ENCODE measurements at places on chromosomes 6 and 20.

GRCh38 chr20:40582531-40582930, 106.5 kb downstream of the MAFB start:
- DNase-seq = no peak

DNA sequence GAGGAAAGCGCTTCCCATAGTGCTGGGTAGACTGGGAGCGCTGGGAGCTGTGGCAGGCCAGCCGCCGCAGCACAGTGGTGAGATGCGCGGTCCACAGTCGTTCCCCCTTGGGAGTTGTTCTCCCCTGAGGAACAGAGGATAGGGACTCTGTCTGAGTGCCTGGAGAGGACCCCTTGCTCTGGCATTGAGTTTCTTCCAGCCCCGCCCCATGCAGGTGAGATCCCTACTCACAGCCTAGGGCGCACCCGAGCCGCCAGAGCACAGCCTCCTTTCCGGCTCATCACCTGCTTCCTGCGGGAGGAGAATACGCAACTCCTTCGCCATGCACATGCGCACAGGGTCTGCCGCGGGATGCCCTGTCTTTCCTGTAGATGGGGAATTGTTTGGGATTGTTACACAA, 140.6 kb downstream of the PACRG start:
- DNase-seq = no peak

- no peak for DNase-seq
Measured at GRCh38 chr6:91310178-91310577, 723.3 kb upstream of the MAP3K7 start.

GRCh38 chr6:98033617-98034016, 750.6 kb upstream of the MMS22L start:
- DNase-seq = no peak

- DNase-seq = no peak
Measured at GRCh38 chr6:55469951-55470366, 109.0 kb downstream of the HMGCLL1 start.

- DNase-seq = no peak
Measured at GRCh38 chr20:14634665-14635064, 297.3 kb upstream of the FLRT3 start.

GRCh38 chr20:48115502-48115901, 330.2 kb upstream of the SULF2 start:
- no peak for DNase-seq

DNA sequence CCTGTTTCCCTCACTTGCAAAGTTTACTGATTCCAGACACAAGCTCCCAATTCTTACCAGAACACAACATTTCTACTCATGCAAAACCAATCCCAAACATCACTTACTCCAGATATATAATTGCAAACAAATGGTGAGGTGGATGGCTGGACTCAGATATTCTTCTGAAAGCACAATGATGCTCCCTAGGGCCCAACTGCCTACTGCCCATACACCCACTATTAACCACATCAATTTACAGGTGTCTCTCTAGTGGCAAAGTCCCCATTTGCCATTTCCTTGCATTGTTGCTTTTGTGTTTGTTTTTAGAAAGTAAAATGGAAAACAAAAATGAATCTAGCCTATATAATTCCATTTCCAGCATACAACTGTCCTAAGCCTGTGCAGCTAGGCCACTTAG, 320.9 kb upstream of the PRDM1 start:
- DNase-seq = no peak

DNA sequence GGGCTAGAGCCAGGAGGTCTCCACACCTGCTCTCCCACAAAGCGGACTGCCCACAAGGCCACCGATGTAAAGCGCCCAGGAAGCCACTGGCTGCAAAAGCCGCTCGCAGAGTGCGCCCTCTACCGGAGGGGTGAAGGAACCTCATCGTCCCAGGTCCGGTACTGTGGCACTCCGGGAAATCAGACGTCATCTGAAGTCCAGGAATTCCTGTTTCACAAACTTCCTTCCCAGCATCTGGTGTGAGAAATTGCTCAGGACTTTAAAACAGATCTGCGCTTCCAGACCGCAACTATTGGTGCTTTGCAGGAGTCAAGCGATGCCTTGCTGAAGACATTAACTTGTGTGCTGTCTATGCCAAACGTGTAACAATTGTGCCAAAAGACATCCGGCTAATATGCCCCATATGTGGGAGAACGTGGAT, 115.1 kb upstream of the ARID1B start:
- DNase-seq = no peak

DNA sequence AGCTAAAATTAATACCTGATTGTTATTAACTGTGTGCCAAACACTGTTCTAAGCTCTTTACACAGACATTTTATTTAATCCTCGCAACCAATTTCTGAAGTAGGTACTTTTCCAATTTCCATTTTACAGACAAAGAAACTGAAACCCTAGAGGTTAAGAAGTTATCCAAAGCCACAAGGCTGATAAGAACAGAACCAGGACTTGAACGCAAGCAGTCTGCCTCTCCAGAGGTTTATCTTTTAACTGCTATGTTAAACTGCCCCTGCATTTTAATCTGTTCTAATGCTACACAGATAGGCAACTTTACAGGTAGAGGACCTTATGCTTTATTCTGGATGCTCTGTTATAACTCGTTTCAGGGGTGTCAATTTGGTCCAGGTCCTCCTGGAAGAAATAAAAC, 118.2 kb downstream of the SLC16A10 start:
- no peak for DNase-seq

DNA sequence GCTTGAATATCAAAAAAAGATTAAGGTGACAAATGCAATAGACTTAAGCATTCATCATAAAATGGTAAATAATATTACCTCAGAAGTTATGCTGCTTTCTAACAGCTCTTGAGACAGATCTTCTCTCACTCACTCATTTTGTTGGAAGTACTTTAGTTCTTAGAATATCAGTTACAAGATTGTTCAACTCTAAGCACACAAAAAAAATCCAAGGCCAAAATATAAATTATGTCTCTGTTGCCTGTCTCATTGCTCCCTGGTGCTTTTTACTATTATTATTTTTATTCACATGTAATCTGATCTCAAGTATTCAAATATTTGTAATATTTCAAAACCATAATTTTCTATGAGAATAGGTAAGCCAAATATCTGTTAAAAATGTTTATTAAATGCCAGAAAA, 259.4 kb upstream of the HSF2 start:
- DNase-seq = no peak

- DNase-seq = no peak
Measured at GRCh38 chr20:52847029-52847660, 125.0 kb upstream of the TSHZ2 start.

GRCh38 chr6:140732991-140733390, 1358.5 kb upstream of the CITED2 start:
- DNase-seq = no peak

DNA sequence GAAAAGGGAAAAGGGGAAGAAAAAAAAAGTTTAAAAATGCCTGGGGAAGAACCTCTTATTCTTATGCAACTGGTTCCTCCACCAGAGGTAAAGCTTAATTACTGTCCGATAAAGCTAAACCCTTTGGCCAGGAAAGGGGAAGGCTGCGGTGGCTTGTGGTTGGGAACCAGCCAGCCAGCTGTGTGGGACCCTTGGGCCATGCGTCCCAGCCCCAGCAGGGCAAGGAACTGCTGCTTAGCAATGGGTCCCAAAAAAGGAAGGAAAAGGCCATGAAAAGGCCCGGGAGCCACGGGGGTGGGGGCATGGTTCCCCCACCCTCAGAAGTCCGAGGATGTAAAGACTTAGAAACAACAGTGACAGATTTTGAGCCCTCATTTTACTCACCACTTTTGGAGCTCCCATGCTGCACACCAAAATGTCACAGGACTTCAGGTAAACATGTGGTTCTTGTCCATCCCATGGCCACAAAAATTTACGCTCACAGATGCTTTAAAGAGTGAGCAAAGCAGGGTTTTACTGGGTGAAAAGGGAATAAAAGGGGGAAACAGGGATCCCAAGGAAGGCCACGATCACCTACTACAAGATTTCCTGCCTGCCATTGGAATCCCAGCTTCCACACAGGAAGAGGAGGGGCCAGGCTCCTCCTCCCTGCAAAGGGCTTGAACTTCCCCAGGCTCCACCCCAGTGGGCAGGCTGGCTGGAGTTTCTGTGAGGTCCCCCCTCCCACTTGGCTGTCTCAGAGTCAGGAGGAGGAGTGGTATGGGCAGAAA, 1234.7 kb upstream of the GJE1 start:
- DNase-seq = no peak

DNA sequence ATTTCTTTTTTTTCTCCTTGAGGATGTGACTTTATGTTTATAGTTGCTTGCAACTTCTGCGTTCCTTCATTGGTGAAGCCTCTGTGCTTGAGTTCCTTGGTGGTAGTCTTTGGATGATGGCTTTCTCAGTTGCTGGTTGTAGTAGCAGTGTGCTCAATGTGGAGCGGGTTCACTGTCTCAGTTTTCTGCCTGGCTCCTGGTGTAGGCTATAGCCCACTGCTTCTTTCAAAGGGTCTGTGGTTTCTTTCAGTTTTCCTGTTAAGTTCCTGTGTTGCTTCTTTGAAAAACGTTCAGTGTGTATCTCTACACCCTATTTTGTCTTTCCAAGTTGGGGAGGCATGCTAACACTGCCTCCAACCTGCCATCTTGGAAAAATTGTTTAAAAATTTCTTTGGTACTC, 33.9 kb upstream of the ZBTB24 start:
- no peak for DNase-seq

- no peak for DNase-seq
Measured at GRCh38 chr6:169164451-169164850, 89.2 kb downstream of the THBS2 start.

GRCh38 chr6:2221726-2222274, 23.6 kb downstream of the GMDS start:
- DNase-seq = no peak

DNA sequence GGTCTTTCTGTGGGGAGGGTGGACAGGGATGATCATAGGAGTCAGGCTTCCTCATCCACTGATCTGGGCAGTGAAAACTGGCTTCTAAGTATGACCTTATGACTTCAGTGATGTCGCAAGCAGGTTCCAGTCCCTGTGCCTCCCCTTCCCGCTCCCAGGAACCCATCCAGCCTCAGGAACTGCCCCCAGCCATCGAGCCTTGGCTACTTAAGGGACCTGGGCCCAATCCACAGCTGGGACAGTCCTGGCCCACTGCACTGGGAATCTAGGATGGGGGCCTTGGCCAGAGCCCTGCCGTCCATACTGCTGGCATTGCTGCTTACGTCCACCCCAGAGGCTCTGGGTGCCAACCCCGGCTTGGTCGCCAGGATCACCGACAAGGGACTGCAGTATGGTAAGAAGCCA, at the start of gene LBP:
TSS of gene LBP (plus strand) at position 236 of the 405 bp plus-strand sequence. CDS start at position 271, 35 bp downstream.
- no peak for DNase-seq

DNA sequence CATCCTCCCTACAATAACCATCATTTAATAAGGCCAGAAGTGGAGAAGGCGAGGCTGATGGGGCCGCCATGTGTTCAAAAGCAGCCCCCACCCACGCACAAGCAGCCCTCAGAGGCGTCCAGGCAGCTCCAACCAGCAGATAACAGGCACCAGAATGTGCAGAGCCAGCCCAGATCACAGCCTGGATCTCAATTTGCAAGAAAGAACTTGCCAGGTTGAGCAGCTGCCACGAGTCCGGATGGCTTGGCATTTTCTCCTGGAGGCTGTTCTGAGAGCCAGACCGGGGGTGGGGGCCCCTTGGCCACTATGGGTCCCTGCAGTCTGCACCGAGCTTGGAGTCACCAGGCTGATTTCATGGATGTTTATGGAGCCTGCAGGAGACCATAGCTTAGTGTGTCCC, 338.1 kb downstream of the PREX1 start:
- no peak for DNase-seq

DNA sequence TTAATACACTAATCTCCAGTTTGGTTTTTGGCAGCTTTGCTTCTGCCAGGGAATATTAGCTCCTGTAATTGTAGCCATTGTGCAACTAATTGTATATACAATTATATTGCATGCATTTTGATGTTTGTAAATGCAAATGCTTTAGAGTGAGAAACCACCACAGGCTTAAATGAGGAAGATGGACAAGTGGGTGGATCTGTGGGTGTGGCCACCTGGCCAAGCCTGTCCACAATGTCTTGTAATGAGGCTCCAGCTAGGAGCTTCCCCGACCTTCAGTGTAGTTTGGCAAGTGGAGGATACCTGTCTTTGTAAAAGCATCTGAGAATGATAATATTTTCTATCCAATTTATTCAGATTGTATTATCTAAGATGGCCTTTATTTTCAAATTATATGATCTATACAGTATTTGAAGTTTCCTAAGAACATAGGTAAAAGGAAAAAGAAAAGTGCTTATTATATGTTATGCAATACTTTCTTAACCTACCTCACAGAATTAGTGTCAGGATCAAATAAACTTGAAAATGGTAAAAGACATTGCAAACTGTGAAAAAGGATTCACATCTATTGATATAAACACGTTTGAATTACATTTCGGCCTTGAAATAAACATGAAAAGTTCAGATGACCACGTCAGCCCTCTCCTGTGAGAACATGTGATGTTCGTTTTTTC, 49.3 kb upstream of the ARID1B start:
- DNase-seq = no peak

DNA sequence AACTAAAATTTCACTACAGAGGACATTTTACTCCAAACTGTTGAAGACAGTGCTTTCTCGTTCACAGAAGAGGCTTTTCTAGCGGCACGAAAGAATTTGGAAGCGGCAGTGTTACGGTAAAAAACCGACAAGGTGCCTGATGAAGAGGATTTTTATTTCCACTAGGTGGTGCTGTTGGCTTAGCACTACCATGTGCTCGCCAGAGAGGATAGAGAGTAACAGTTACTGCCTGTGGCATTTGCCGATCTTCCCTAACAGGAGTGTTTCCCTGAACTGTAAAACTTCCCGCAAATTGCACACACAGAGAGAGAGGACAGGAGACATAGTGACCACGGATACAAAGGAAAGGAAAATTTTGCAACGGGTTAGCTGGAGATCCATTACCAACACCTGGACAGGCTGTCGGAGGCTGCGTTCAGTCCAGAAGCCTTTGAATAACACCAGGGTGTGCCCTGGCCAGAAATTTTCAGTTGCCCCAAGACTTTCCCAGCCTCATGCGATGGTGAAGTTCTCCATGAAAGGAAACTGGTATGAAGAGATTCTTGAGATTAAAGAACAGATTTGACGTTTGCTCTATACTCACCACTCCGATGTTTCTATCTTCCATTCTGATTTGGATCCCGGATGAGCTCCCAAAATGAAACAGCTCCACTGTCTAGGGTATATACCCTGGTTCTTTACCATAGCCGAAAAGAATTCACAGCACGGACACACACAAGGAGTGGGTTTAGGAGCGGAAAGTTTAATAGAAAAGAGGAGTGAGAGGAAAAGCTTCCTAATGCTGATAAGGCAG, 48.1 kb downstream of the HLA-DPB1 start:
- no peak for DNase-seq

- DNase-seq = no peak
Measured at GRCh38 chr20:61436667-61437279, 184.7 kb downstream of the CDH4 start.

GRCh38 chr20:35837577-35838195, 65.9 kb downstream of the PHF20 start:
- no peak for DNase-seq

- no peak for DNase-seq
Measured at GRCh38 chr6:55568808-55569439, 10.1 kb downstream of the HMGCLL1 start.

DNA sequence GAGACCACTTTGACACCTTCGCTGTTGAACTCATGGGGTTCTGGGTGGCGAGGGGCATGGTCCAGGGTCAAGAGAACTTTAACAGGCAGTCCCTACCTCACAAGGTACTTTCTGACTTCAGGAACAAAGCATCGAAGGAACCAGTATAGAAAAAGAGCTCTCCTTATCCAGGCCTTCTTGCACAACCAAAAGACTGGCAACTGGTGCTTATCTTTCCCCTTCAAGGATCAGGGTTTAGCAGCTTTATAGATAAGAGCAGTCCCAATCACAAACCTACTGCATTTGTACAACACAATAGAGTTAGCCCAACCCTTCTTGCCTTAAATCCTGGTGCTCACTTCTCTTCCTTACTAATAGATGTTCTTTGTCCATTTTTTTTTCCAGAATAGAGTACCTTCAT, 116.3 kb downstream of the SNX5 start:
- DNase-seq = no peak
